ENCODE measurements at places on chromosomes 11 and 22.

DNA sequence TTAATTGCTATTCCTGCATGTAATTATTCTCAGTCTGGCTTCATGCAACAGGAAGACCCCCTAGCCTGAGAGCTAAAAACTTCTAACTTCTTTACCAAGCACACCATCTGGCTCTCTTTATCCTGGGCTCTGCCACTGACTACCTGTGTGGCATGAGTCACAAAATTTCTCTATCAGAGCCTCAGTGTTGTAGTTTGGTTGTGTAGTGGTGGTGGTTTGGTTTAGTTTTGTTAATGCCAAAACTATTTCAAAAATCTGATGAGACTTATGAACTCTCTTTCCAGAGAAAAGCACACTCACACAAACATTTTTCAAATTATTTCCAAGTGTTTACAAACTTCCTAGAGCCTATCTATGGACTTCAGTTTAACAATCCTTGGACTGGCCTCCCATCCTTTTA is 7.5 kb upstream of the IL17RA start:
- no peak for DNase-seq

- peak; percentile 36 for DNase-seq
These were observed 187.2 kb downstream of the MAML2 start for GRCh38 chr11:96155627-96156378.

- DNase-seq: peak; percentile 38
These were observed 73.2 kb downstream of the KIAA1671 start for GRCh38 chr22:25025491-25026400.

DNA sequence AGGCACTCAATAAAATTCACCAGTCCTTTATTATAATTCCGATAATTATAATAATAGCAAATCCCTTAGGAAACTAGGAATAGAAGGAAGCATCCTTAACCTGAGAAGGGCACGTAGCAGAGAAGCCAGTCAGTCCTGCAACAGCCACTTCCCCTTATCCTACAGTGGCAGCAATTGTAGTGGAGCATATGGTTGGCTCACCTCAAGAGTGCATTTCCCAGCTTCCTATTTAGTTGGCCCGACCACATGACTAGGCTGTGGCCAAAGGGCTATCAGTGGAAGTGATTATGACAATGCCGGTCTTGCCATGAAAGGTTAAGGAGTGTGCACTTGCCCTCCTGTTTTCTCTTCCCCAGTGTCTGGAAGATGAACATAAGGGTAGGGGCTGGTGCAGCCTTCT is 27.0 kb downstream of the TESMIN start:
- DNase-seq: no peak

DNA sequence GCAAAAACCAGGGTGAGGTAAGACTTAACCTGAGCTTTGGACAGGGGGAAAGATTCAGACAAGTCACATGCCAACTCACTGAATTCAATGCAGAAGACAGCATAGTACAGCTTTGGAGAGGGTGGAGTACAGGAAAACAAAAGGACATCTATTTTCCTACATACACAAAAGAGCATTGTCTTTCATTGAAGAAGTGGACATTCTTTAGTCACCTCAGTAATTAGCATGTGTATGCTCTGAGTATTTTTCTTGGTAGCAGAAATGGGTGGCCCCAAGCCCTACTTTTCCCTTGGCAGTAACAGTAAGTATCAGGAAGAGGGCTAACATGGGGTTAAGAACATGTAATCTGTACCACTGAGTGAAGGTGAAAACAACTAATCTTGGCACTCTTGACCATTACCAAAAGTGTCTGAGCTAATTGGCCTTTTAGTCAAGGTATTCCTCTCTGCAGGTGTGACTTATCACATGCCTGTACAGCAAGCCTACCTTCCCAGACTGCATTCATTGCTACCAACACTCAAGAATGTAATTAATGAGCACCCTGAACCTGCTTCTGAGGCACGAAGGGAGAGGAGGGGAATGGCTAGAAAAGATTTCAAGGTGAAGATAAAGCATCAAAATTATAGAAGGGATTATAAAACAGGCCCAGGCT is 33.9 kb downstream of the SYTL2 start:
- DNase-seq: no peak

- no peak for DNase-seq
These were observed 29.1 kb upstream of the TP53I11 start for GRCh38 chr11:44979543-44980399.

DNA sequence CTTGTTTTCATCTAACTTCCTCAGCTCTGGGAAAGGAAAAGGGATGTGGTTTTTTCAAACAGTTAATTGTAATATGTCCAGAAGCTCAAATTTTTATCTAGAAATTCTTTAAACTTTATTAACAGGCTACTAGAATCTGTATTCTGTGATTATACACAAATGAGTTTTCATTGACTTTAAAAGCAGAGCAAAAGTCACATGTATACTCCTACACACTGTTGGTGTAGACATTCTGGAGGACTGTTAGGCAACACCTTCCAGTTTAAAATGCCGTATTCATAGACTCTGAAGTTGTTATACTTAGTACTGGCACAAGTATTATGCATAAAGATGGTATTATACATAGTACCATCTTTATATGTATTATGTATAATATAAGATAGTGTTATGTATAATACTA is 64.9 kb downstream of the SPECC1L start:
- no peak for DNase-seq
